ENCODE measurements at places on chromosomes 16 and 17. TPM values are rescaled to one million over a fixed set of nuclear protein-coding genes. Genes with fewer than 3 reads are reported as not detected.
A peak's percentile ranks its signal among the peaks of the same experiment; 100 is the strongest.

DNA sequence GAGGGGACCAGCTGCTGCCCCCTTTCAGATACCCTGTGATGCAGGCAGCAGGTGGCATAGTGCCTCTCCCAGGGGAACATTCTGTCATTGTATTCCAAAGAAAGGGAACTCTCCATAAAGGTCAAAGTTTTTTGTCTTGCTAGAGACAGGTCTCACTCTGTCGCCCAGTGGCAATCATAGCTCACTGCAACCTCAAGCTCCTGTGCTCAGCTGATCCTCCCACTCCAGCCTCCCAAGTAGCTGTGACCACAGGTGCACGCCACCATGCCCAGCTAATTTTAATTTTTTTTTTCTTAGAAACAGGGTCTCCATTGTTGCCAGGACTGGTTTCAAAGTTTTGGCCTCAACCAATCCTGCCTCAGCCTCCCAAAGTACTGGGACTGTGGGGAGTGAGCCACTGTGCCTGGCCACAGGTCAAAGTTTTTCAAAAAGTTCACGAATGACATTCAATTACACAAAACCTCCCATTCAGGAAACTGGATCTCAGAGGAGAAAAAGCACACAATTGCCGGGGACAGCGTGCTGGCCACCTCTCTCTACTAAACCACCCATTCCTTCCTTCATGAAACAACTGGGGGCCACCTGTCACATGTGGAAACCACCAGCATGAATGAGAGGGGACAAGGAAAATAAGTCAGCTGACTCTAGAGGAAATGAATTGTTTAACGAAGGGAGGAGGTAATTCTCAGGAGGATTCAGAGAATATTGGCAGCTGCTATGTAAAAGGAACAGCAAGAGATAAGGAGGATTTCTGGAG lies 80.0 kb downstream of the MARCHF10 start:
- no peak for DNase-seq

Gene PRR29
- 12.2 TPM for total RNA-seq

GRCh38 chr16:67311607-67312488 lies 14.7 kb downstream of the KCTD19 start:
- no peak for DNase-seq

Gene OR3A3
- not detected for total RNA-seq

GRCh38 chr16:82195917-82196494 lies 26.0 kb upstream of the MPHOSPH6 start:
- no peak for DNase-seq

GRCh38 chr16:56324406-56324805 lies 100.9 kb downstream of the AMFR start:
- no peak for DNase-seq

GRCh38 chr17:5892921-5893675 lies 177.1 kb upstream of the WSCD1 start:
- no peak for DNase-seq

- DNase-seq, result no peak
Measured at GRCh38 chr17:57545731-57546342, 199.3 kb downstream of the CCDC182 start.

- DNase-seq, result no peak
Measured at GRCh38 chr17:50817838-50818237, 17.5 kb upstream of the WFIKKN2 start.

DNA sequence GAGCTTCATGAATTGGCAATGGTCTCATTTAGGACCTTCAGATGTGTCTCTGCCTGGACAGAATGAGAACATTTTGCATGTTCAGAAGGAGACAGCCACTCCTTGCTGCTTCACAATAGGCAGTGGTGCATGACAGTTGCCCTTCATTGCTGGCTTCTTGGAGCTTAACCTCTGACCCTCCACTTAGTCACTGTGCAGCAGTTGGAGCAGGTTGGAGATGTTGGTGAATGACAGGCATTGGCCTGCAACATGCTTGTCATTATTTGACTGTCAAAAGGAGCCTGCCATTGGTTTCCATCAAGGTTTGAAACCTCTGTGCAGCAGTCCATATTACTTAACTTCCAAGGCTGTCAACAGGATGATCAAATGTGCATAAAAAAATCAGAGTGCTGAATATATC lies 22.7 kb downstream of the FTO start:
- no peak for DNase-seq

- no peak for DNase-seq
Measured at GRCh38 chr17:35766489-35766877, 5.8 kb downstream of the C17orf50 start.

Gene RNF112
- 8.1 TPM for total RNA-seq

DNA sequence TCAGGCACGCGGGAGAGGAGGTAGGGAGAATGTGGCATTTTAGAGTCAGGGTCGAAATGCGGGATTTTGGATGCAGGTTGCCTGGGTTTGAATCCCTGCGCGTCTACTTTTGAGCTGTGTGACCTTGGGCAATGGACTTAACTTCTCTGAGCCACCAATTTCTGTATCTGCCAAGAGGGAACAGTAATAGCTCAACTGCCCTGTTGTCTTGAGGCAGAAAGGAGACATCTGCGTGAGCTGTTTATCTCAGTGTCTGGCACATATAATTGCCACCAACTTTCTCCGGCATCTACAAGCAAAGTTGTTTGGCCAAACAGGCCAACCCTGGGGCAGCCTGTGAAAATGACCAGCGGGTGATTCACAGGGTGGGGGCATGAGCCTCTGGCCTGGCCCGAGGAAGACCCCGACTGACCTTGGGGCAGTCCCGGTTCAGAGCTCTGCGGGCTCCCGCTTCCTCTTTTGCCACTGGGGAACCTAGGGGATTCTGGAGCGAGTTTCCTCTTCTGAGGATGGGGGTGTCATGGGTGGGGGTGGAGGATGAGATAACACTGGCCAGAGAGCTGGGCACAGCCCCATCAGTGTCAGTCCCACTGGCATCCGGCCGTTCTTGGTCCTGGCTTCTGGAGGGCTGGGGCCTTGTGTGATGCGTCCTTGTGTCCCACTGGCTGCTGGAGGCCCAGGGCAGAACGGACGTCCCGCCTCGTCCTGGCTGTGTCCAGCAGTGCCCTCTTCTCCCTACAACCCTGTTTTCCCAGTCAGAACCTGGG lies 1.3 kb downstream of the SNN start:
- no peak for DNase-seq

DNA sequence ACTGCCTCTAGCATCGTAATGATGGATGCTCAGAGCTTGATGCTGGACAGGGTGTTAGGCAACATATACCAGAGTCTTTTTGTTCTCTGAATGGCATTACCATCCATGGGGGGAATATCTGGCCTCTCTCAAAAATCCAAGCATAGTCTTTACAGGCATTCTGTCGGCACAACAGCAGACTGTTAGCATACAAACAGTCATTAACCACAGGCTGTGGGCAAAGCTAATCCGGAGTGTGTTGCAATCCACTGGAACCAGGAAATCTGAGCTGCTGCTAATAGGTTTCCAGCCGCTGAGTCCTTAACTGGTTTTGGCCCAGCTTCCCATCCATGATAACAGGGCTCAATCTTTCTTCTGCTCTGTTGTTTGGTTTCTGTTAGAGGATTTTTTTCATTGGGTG lies 371.9 kb downstream of the HS3ST3B1 start:
- DNase-seq, result no peak

Gene TBC1D3K
- total RNA-seq, result not detected

- no peak for DNase-seq
Measured at GRCh38 chr16:80337786-80338185, 203.0 kb upstream of the DYNLRB2 start.

DNA sequence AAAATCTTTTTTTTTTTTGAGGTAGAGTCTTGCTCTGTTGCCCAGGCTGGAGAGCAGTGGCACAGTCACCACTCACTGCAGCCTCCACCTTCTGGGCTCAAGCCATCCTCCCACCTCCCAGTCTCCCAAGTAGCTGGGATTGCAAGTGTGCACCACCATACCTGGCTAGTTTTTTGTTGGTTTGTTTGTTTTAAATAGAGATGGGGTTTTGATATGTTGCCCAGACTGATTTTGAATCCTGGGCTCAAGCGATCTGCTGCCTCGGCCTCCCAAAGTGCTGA lies 2.0 kb downstream of the LRRC37B start:
- DNase-seq, result no peak

DNA sequence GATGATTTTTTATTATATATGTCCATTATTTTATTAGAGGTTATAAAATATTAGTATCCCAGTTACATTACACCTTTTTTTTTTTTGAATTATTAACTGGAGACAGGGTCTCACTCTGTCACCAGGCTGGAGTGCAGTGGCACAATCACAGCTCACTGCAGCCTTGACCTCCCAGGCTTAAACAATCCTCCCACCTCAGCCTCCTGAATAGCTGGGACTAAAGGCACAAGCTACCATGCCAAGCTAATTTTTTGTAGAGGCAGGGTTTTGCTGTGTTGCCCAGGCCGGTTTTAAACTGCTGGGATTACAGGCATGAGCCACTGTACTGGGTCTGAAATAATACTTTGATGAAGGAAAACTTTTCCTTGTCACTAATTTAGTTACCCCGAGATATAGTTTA lies 63.6 kb downstream of the VMP1 start:
- no peak for DNase-seq

DNA sequence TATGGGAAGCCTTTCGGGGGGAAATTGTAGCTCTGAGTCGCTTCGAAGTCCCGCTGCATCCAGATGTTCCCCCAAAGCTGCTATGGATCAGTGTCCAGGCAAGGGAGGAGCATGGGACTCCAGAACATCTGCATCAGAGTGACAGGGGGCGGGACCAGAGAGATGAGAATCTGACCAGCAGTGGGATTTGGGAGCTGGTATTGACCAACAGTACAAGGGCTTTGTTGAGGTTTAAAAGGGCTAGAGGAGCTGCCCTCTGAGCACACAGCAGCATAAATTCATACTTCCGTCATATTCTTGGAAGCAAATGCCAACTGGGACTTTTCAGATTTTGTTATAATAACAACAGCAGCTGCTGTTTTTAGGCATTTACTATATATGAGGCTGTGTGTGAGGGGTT lies 10.6 kb downstream of the RBFOX1 start:
- no peak for DNase-seq

Gene PRSS53
- total RNA-seq, result 2.7 TPM

DNA sequence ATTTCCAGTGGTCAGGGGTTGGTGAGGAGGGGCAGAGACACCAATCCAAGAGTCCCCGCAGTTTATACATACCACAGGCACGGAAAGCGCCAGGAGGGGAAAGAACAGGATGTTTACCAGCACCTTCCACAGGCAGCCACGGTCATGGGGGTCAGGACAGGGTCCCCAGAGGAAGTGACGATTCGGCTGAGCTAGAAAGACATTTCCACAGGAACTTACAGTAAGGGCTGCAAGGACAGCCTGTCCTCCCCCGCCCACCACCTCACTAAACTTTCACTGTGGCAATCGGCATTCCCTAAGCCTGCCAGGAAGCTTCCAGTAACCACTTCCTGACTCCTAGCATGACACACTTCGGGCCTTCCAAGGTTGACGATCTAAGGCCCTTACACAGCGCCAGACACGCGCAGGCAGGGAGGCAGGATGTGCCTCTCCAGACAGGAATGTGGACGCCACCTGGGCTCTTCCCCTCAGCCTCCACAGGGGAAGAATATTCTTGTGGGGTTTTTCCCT lies 1.2 kb upstream of the MT2A start:
- peak; percentile 83 for DNase-seq

GRCh38 chr17:70256751-70257150 lies 87.4 kb downstream of the KCNJ2 start:
- DNase-seq, result no peak

Gene KREMEN2
- 1.7 TPM for total RNA-seq

DNA sequence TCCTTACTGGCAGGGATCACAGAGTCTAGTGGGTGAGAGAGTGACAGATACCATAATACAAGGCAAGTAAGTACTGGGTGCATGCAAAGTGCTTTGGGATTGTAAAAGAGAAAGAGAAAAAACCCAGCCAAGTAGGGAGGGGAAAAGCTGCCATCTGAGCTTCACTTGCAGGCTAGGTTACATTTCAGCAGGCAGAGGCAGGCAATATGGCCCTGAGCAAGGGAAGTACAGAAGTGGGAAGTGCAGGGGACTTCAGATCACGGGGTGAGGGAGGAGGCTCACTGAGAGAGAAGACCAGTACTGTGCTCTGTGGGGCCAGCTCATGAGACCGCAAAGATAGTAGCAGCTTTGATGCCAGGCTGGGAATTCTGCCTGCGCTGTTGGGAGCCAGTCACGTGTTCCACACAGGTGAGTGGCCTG lies 230.6 kb downstream of the MSI2 start:
- DNase-seq, result peak; percentile 61

DNA sequence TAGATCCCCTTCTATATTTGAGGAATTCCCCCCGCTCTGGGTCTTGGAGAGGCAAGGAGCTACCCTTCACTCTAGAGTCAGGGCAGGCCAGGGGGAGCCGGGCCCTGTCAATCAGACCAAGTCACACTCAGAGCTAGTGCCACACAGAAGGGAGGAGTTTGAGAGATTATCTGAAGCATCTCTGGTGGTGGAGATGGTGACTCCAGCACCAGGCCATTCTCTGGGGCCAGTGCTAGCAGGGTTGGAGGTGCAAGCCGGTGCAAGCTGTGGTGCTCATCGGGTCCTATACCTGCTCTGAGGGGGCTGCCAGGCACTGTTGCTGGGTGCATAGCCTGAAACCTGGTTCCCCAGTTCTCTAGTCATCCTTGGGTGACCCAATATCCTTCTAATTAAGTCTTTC lies 201.2 kb downstream of the COPRS start:
- DNase-seq, result no peak

- no peak for DNase-seq
Measured at GRCh38 chr17:17352836-17353624, 49.9 kb downstream of the NT5M start.

GRCh38 chr16:27901956-27902355 lies 161.6 kb downstream of the GSG1L start:
- no peak for DNase-seq

GRCh38 chr17:3256575-3256974 lies 41.6 kb downstream of the OR3A1 start:
- no peak for DNase-seq

Gene SPATA22
- total RNA-seq, result 114 TPM

DNA sequence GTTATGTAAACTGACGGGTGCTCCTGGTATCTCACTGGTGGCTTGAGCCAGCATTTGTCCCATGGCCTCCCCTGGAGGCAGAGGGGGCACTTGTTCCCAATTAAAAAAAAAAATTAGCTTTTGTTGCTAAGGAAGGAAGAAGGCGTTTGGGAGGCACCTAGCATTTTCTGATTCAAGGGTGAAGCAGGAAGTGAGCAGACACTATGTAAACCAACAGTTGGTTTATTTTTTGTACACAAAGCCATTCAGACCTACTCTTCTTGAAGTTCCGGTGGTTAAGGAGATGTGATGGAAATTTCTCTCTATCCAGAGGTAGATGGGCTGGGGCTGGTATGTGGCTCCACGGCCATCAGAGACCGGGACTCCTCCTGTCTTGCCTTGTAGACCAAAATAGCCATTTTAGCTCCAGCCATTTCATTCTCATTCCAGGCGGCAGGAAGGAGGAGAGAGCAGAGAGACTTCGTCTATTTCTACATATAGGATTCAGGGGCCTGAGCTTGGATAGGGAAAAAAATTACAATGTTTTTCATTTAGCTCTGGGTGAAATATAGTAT lies 103.0 kb downstream of the SNX29 start:
- no peak for DNase-seq

Gene MGAT5B
- total RNA-seq, result 10.9 TPM

GRCh38 chr17:60887614-60888028 lies 210.0 kb downstream of the BCAS3 start:
- no peak for DNase-seq

- DNase-seq, result no peak
Measured at GRCh38 chr17:83080858-83081683, 1.7 kb downstream of the METRNL start.
